ENCODE measurements at places on chromosomes 3 and 15.

GRCh38 chr3:127020543-127020942 is 37.6 kb downstream of the PLXNA1 start:
- DNase-seq, result no peak

GRCh38 chr3:13828501-13829265 is 51.2 kb downstream of the WNT7A start:
- DNase-seq, result no peak

GRCh38 chr3:43215663-43216275 is 70.6 kb upstream of the SNRK start:
- DNase-seq, result no peak

GRCh38 chr3:186922224-186922623 is 8.1 kb upstream of the ST6GAL1 start:
- DNase-seq, result no peak

DNA sequence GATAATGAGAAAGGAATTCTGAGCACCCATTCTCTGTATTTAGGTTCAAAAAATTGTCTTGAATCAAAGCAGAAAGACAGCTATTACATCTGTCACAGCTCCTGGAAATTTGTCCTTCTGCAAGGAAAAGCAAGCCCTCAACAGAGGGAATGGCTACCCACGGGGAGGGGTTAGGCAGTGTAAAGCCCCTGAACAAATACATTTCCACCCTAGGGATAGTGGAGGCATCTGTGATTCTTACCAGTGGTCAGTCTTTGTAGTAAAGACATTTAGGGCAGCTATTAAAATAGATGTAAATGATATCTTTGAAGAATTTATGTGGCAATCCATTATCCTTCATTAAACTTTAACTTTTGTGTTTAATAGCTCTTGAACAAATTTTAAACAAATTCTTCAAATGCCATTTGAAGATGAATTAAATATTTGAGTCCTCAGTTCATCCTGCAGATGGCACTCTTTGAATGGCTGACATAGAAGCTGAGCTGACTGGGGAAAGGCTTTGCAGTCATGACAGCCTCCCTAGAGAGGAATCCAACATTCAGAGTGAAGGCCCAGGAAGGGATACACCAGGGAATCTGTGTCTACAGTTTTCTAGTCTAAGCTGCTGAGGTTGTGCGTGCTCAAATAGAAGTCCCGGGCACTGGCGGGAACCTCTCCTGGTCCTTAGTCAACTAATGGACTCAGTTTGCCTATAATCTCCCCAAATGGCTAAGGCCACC is 359.7 kb upstream of the ROPN1 start:
- DNase-seq, result no peak

- no peak for DNase-seq
These were observed 542 bp downstream of the INKA1 start for GRCh38 chr3:49803465-49804140.

- no peak for DNase-seq
These were observed 5.7 kb downstream of the VGLL4 start for GRCh38 chr3:11637901-11638458.

- DNase-seq, result no peak
These were observed 35.2 kb downstream of the BHLHE40 start for GRCh38 chr3:5014391-5014790.

- DNase-seq, result no peak
These were observed 540.1 kb downstream of the NTRK3 start for GRCh38 chr15:87716422-87716821.

- DNase-seq, result no peak
These were observed 87.5 kb upstream of the FAM3D start for GRCh38 chr3:58754074-58754473.

GRCh38 chr15:52912172-52912571 is 122.0 kb upstream of the ONECUT1 start:
- no peak for DNase-seq

DNA sequence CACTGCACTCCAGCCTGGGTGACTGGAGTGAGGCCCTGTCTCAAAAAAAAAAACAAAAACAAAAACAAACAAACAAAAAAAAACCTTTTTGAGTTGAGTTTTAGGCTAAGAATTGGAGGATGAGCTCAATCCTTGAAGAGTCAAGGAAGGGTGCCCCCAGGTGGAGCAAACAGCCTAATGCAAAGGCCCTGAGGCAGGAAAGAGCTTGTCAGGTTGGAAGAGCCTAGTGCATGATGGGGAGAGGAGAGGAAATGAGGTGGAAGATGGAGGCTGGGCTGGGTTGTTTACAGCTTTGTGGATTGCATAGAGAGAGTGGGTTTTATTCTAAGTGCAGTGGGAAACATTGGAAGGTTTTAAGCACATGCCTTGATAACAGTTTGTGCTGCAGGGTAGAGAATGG is 2.1 kb upstream of the SNX22 start:
- no peak for DNase-seq

- DNase-seq, result no peak
These were observed 11.8 kb upstream of the SCN10A start for GRCh38 chr3:38827791-38828190.

DNA sequence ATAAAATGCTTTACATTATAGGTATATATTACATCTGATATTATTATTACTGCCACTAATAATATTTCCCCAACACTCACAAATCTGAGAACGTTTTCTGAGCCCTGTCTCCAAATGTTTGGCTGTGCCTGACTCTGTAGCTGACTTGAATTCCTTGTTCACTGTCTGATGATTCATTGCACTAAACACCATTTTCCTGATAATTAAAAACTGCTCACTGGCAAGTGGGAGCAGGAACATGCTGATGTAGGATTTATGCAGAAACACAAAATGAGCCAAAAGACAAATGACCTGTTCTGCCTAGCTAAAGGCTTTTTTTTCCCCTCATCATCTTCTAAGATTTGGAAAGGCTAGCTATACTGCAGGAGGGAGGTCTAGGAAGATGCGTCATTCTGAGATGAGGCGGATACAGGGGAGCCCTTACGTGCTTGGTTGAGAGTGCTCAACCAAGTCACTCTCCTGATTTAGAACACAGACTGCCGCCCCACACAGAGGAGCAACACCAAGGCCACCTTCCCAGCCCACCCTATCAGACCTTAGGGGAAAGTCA is 380.7 kb downstream of the EPHB1 start:
- no peak for DNase-seq

GRCh38 chr15:39198044-39199000 is 382.6 kb upstream of the THBS1 start:
- no peak for DNase-seq

DNA sequence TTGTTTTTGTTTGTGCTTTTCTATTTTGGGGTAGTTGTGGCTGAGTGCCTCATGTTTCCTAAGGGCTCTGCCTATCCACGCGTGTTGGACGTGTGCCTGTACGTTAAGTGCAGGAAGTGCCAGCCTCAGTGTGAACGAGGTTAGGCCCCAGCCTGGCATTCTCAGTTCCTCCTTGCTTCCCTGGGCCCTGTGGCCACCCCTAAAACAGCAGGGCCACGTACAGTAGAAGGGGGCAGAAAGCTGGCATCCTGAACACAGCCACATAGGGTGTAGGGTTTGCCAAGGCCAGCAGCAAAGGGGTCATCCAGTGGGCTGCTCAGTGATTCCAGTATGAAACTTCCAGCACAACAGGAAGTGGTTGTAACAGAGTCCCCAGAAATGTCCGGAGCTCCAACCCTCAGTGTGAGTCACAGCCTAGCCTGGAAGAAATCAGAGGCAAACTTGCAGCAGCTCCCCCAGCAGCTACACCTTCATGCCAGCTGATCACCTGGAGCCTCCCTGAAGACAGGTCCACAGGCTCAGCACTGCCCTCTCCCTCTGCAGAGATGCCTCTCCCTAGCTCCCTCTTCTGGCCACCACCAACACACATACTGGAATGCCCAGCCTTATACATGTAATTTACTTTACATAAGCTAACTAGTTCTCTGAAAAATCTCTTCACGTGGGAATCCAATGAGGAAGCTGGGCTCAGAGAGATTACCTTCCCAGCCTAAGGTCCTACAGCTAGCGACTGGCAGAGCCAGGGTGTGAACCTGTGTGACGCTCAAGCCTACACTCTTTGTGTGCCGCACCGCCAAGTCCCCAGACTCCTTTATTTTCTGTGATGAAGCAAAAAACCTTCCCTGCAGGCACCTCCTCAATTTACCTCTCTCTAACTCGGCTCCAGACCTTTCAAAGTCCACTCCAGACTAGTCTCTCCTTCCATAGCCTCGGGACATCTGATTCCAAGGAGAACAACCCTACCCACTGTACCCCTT is 26.6 kb downstream of the ILDR1 start:
- no peak for DNase-seq

DNA sequence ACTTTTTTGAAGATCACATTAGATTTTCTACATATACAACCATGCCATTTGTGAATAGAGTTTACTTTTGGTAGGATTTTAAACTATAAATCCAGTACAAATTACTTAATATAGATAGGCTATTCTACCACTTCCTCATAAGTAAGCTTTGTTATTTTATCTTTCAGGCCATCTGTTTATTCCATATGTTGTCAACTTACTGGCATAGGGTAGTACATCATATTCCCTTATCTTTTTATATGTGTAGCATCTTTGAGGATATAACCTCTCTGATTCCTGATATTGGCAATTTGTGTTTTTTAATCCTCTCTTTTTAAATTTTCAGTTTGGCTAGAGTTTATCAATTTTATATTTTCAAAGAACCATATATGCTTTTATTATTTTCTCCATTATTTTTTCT is 515.4 kb downstream of the DIPK2A start:
- DNase-seq, result no peak

DNA sequence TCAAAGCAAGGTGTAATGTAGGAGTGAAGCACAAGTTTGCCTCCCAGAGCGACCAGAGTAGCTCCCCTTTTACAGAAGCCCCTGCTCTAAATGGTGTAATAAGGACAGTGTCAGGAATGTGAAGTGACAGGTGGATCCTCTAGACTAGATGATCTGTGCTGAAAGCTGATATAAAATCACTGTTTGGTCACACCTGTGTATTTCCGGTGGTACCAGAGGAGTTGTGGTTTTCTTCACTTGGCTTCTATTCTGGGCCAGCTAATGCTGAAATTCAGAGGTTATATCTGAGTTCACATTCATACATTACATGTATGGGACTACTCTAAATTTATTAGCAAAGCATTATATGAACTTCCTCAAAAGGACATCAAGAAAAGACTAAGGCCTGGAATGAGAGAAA is 117.4 kb downstream of the IL1RAP start:
- DNase-seq, result no peak

- DNase-seq, result no peak
These were observed 4.6 kb downstream of the TSC22D2 start for GRCh38 chr3:150412561-150413231.

DNA sequence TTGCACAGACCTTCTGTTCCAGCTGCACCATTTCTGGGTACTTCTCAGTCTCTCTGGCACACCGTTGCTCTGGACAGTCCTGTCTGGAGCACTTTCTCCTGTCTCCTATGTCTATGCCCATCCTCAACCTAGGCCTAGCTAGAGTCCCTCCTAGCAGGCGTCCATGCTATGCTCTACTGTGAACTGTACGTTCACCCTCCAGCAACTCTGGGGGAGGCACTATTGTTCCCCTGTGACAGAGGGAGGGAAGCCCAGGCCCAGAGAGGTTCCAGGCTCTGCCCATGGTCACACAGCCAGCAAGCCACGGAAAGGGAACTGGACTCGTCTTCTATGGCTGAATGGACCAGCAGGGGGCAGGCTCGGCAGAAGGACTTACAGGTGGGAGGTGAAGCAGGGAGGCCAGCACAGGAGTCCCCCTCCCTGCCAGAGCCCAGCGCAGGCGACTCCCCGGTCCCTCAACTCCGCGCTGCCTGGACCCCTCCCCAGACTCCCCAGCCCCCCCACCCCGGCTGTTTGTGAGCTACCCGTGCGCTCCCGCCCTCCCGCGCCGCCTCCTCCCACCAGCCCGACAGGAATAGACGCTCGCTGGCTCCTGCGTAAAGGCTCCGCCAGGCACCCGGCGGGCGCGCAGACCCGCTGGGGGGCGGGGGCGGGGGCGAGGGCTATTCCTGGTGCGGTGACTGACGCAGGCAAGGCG is 1.7 kb upstream of the LINGO1 start:
- no peak for DNase-seq

GRCh38 chr3:54853573-54854404 is 74.1 kb downstream of the LRTM1 start:
- no peak for DNase-seq

DNA sequence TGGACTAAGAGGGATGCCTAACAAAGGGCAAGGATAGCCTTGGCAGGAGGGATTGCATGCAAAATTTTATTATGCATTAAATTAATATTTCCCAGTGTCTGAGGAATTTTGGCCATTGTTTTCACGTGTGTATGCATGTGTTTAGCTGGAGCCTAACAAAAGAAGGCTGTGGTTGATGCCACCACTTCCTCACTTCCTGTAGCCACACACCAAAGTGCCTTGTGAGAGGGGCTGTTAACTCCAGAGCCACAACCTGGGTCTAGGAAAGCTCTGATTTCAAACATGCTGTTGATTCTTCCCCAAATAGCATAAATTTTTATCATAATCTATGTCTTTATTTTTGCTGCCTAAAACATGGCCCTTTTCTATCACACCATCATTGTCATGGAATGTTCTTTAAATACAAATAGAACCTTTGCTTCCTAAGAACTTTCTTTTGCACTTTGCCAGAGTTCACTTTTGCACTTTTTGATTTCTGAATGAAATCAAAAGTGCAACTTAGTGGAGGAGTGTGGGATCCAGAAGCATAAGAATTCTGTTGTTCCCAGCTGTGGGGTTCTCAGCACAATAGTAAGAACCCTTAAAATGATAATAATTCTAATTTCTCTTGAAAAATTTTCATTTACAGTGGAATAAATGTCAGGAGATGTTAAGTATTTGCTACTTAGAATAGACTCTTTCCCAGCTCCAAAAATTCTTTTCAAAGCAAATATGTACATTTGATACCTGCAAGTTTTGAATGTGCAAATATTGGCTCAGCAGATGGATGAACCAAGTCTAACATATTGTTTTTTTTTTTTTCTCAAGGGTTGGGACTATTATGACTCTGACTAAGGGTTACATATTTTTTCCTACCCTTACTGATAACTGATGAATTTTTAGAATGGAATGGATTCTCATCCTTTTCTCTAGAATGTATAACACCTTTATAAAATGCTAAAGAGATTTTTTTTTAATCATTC is 35.6 kb upstream of the SPTSSB start:
- no peak for DNase-seq

DNA sequence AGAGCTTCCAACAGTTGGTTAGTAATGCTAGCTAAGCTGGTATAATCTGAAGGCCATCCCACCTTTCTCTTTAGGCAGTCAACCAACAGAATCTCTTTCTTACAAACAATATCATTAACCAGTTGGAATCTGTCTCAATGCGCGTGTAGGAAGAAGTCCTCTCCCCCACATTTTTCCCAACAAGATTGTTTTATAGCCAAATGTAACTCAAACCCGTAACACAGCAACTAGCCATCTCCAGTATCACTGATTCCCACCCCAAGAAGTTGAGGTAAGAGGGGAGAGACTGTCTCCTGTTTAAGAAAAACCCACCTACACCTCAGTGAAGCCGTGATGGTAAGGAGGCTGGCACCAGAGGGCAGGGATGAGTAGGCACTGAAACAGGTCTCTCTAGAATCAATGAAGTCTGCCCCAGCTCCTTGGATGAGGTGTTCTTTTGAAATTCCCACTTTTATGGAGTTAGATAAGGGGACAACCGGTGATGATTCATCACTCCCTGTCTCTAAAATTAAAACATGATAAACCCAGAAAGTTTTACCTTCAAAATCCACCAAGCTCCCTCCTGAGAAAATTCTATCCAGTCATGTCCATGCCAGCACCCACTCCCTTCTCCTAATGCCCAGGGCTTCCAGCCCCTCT is 30.9 kb downstream of the CDC25A start:
- no peak for DNase-seq

GRCh38 chr15:38530113-38530512 is 34.5 kb downstream of the RASGRP1 start:
- DNase-seq, result no peak

- DNase-seq, result no peak
These were observed 1.8 kb downstream of the C3orf33 start for GRCh38 chr3:155804323-155804722.

All from cortex of kidney (tissue), 1 donor.